ENCODE measurements at places on chromosomes 3 and 15. TPM values are rescaled to one million over a fixed set of nuclear protein-coding genes. Genes with fewer than 3 reads are reported as not detected.

Gene THPO
- total RNA-seq, result 0.58 TPM

Gene ENTPD3
- total RNA-seq, result 0.46 TPM

Gene PRRT3
- total RNA-seq, result 1.4 TPM

Gene MESP2
- total RNA-seq, result not detected

Gene WDR5B
- 5.7 TPM for total RNA-seq

Gene SLC2A2
- 0.10 TPM for total RNA-seq

Gene CFAP100
- not detected for total RNA-seq

Gene GOLGA6A
- not detected for total RNA-seq

Gene TRH
- 0.81 TPM for total RNA-seq

Gene SEMA5B
- total RNA-seq, result 2.4 TPM

All from ovary (tissue), 10 donors.